ENCODE measurements at places on chromosomes 6 and 20.
A peak's percentile ranks its signal among the peaks of the same experiment; 100 is the strongest.

- DNase-seq: no peak
Measured at GRCh38 chr6:4672772-4673171, 103.4 kb upstream of the CDYL start.

GRCh38 chr6:40916845-40917244 is 122.2 kb downstream of the UNC5CL start:
- DNase-seq: no peak

DNA sequence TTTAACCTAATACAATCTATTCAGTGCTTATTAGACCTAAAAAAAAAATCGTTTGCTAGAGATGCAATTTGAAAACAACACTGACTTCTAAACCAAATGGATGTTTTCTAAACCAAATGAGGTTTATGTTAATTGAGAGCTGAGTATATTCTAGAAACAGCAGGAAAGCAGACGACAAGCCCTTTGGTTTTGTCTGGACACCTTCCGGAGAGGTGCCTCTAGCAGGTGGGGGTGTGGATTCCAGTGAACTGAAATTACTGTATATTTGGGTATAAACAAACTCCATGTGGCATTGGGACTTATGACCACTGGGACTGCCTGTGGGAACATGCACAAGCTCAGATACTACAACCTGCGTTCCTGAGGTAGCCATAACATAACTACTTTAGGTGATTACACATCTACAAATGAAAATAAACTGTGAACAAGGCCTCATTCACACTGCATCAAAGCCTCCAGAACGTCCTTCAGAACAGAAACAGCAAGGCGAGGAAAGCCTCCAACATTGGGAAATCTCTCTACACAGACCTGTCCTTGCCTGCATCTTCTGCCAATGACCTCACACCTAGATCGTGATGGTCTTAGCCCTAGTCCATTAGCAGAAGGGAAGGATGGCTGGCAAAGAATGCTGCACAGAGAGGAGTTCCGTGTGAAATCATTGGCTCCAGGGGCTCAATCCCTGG is 206.8 kb upstream of the FOXQ1 start:
- DNase-seq: no peak

GRCh38 chr20:51412951-51413481 is 129.5 kb downstream of the NFATC2 start:
- peak; percentile 96 for DNase-seq

DNA sequence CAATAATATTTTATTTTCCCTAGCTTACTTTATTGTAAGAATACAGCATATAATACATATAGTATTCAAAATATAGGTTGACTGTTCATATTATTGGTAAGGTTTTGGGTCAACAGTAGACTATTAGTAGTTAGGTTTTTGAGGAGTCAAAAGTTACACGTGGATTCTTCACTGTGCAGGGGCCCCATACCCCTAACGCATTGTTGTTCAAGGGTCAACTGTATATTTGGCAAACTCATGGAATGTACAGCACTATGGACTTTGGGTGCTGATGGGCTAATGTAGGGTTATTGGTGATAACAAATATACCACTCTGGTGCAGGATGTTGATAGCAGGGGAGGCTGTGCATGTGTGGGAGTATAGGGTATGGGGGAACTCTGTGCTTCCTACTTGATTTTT is 397.2 kb downstream of the BCKDHB start:
- no peak for DNase-seq

DNA sequence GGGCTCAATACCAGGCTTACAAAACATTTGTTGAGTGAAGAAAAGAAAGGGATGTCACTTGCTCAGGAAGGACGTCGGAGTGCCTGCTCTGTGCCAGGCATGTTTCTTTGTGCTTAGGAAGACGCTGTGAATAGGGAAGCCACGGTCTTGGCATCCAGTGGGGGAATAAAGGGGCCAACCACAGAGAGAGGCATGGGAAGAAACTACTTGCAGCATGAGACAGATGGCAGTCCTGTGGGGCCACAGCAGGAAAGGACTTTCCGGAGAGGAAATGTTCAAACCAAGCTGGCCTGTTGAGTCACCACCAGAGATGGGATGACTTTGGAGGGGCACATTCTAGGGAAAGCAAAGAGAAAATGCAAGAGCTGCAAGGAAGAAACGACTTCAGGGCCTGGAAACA is 173.2 kb downstream of the CDH26 start:
- DNase-seq: no peak

- DNase-seq: no peak
Measured at GRCh38 chr6:72649032-72649984, 27.4 kb downstream of the KCNQ5 start.

DNA sequence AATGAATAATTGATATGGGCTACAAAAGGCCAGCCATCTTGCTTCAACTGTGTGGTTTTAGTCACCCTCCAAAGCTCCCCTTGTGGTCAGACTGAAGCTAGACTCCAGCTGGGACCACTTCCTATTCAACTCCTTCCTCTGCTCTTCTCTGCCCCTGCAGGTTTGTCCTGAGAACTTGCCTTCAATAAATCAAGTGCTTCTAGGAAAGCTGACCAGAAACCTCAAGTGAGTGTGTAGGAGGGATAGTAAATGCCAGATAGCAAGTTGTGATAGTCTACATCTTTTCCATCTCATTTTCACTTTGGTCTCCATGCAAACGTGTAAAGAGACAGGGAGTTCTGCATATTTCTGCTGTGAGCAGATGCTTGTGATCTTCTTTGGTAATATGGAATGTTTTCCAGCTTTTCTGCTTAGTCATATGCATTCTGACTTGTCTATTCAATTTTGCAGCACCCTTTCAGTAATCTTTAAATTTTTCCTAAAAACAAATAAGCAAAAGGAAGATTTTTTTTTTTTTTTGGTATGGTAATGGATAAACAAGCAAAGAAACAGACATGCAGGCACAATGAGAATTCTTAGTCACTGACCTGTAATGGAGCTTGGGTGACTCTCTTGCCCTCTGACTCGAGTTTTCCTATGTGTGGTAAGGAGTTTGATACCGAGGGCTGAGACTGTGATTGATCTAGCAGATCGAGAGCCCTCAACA is 201.3 kb upstream of the BTBD3 start:
- peak; percentile 76 for DNase-seq

- DNase-seq: no peak
Measured at GRCh38 chr6:54910431-54910884, 63.9 kb downstream of the FAM83B start.

- DNase-seq: no peak
Measured at GRCh38 chr6:6623553-6623952, 35.0 kb downstream of the LY86 start.

GRCh38 chr6:119720160-119720559 is 370.6 kb upstream of the MAN1A1 start:
- peak; percentile 36 for DNase-seq

DNA sequence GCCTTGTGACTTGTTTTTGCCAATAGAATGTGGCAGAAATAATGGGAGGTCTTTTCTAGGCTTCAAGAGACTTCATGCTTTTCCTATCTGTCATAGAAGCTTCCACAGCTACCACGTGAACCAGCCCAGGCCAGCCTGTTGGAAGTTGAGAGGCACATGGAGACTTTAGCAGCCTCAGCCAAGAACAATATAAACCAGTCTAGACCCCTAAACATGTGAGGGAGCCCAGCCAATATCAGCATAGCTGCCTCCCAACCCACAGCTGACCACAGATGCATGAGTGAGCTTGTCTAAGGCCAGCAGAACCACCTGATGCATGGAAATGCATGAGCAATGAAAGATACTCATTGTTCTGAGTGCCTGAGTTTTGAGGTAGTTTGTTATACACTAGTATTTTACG is 540.7 kb upstream of the BTBD3 start:
- no peak for DNase-seq

DNA sequence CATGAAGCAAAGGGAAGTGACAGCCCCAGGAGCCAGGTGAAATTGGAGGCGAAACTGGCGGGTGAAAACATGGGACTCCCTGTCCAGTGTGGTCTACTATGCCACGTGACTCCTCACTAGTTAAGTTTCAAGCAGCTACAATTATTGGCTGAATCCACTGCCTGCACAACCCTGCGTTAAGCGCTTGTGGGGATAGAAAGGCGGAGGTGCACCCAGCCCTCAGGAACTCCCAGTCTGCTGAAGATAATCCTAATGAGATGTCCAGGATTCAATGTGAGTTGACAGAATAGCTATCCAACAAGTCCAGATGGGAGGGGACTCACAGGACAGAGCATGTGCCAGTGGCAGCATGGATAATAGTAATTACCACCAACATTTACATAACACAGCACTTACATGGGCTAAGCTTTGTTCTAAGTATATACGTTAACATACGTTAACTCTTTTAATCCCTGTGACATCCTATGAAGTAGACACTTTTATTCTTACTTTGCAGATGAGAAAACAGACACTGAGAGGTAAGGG is 1.8 kb downstream of the MOCS1 start:
- DNase-seq: peak; percentile 95

DNA sequence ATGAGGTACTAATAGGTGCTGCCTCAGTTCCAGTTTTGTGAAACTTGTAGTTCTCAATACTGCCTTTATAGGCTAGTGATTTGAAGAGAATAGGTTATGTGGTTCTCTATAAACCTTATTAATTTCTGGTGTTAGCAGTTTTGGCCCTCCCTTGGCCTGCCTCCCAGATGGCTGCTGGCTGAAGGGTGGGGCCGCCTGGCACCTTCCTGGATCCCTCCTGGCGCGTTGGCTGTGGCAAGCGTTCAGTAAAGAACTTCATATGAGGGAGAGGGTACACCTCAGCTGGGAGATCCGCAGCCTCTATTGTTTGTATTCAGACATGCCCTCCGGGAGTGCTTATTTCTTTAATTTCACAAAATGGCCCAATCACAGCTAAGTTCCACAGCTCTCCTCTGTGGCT is 51.9 kb downstream of the FAM120B start:
- no peak for DNase-seq

DNA sequence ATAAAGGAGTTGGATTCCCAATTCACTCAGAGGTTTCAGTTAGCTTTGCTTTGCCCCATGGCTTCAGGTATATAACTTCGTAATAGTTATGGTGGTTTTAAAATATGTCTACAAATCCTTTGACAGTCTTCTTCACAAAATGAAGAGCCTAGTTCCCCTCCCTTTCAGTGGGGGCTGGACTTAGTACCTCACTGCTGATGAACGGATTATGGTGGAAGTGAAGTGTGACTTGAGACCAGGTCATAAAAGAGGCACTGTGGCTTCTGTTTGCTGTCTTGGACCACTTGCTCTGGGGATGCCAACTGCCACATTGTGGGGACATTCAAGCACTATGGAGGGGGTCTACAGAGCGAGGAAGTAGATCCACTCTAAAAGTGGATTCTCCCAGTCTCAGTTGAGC is 47.5 kb upstream of the NUP153 start:
- peak; percentile 23 for DNase-seq

DNA sequence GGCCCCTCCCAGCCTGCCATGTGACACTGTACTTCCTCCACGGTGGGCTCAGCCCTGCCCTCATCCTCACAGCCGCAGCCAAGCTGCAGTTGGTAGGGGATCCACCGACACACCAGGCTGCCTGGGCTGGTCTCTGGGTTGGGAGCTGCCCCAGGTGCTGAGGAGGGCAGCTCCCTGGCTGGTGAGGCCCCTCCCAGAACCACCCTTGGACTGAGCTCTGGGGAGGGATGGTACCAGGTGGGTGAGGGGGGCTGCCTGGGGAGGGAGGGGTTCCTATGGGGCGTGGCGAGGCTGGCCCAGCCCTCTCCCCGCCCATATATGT is 185 bp upstream of the TNFRSF6B start:
- DNase-seq: peak; percentile 42

- DNase-seq: peak; percentile 98
Measured at GRCh38 chr6:49606721-49607390, 29.8 kb downstream of the RHAG start.

DNA sequence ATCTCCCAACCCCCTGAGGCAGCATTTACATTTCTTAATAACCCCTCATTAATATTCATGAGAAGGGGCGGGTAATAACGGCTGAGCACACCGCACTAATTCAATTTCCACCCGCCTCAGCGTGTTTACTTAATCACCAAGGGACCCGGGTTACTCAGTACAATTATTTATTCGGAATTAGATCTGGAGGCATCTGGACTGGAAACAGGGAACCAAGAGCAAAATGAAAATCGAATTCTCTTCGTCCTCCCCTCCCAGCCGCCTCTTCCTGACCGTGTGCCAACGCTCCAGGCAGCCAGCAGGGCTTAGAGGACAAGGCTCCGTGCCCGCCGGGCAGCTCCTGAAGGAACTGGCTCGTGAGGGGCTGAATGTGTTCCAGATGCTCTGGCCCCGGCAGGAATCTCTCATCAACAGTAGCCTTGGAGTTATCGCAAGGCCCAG is 23.5 kb upstream of the CTNNBL1 start:
- peak; percentile 90 for DNase-seq

- DNase-seq: peak; percentile 72
Measured at GRCh38 chr20:8389381-8390036, 257.4 kb downstream of the PLCB1 start.

GRCh38 chr20:10781526-10781925 is 107.7 kb upstream of the JAG1 start:
- DNase-seq: no peak

- DNase-seq: peak; percentile 99
Measured at GRCh38 chr20:46683939-46684750, 5.1 kb downstream of the TP53RK start.

- DNase-seq: peak; percentile 47
Measured at GRCh38 chr6:89818977-89819335, 638 bp downstream of the MDN1 start.

GRCh38 chr6:127463056-127463455 is 3.9 kb upstream of the KIAA0408 start:
- DNase-seq: no peak

- peak; percentile 71 for DNase-seq
Measured at GRCh38 chr6:128513878-128514277, 6.5 kb downstream of the PTPRK start.

DNA sequence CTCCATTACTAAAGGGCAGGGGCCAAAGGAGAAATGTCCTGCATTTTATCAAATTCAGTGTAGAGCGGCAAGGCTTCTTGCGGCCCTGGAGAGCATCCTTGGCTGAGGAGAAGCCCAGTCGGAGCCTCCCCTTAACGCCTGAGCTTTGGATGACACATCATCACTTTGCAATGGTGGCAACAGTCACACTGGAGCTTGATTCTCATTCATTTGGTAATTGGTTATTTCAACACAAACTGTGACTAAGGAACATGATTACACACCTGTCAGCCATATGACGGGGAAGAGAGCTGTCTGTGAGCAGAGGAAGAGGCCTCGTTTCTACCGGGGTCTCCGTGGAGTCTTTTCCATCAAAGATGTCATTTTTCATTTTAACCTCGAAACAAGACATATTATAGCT is 81.4 kb downstream of the SOBP start:
- DNase-seq: no peak

Data from NCI-H82 (cell line).